ENCODE measurements at places on chromosomes 2 and 18. TPM values are rescaled to one million over a fixed set of nuclear protein-coding genes. Genes with fewer than 3 reads are reported as not detected.

DNA sequence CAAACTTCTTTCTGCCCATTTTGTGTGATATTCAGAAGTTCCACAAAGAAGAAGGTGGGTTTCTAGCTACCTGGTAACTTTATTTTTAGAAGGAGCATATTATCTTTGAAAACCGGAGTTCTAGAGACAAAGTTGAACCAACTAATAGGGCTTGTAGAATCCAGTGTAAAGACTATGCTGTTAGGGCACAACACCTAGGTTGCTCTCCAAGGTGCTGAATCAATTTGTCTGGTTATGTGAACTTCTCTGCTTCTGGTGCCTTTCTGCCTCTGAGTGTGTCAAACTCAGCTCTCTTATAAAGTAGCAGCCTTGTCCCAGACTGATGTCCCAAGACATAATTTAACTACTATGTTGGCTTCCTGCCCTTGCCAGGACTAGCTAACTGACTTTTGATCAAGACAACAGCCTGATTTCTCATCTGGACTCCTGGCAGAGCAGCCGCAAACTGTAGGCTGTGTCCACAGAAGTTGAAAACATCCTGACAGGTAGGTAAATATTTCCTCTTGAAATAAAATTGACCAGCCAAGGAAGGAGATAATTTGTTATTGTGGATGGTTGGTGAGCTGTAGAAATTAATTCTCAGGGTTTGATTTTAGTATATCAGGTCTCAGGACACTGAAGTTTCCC lies 119.4 kb downstream of the CYRIA start:
- no peak for DNase-seq

GRCh38 chr2:173948198-173948597 lies 17.0 kb downstream of the SP3 start:
- DNase-seq, result no peak

DNA sequence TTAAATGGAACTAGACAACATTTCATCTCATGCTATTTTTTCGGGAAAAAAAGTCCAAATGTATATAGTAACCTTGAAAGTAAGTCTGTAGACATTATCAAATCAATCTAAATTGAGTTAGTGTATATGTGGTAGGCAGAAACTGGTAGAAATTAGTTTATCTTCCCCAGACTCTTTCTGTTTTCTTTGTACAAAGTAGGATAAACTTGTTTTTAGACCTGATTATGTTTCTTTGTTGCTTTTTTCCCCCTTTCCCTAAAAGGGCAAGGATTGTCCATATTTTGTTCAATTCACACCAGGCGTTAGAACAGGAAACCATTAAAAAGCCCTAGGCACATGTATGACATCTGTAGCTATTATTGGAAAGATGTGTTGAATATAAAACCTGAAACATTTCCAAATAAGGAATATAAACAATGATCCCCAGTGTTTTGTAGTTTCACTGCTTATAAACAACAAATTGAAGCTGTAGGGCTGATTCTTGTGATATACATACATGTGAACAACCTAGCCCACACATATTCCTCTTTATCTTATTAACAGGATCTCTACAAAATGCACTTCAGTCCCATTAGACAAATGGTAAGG lies 528.3 kb downstream of the PARD3B start:
- DNase-seq, result no peak

The EIF2AK2 gene
- 26.8 TPM for total RNA-seq

The USP14 gene
- total RNA-seq, result 47.2 TPM

GRCh38 chr2:78162202-78162601 lies 640.0 kb upstream of the LRRTM4 start:
- no peak for DNase-seq

Measured in left cardiac atrium (tissue), 4 donors.